ENCODE measurements at places on chromosomes 13 and 19. TPM values are rescaled to one million over a fixed set of nuclear protein-coding genes. Genes with fewer than 3 reads are reported as not detected.

Gene KLC3
- total RNA-seq, result 1.3 TPM

Gene XPO4
- 9.1 TPM for total RNA-seq

Gene EPSTI1
- 1.6 TPM for total RNA-seq

Gene ZNF844
- total RNA-seq, result 6.0 TPM

- peak overlapping the region; percentile 79 for H3K4me3 ChIP-seq
- no peaks in the 10 kb centered on the region for H3K36me3 ChIP-seq
- H3K27me3 ChIP-seq, result no peaks in the 10 kb centered on the region
- DNase-seq, result peak; percentile 94
These were observed 33.2 kb downstream of the CCNE1 start for GRCh38 chr19:29844891-29845573.

DNA sequence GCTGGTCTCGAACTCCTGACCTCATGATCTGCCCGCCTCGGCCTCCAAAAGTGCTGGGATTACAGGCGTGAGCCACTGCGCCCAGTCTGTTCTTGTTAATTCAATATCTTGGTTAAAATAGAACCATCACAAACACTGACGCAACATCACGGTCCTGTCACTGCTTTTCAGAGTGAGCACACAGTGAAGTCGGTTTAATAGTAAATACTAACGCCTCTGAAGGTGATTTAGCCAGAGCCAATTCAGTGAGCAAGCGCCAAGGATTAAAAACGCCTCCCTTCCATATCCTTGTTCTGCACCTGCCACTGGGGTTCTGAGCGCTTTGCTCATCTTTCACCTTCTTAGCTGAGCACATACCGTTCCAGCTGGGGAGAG is 30.3 kb downstream of the LAMP1 start:
- H3K27ac ChIP-seq, result no peak overlapping the region
- no peak for DNase-seq
- no peaks in the 10 kb centered on the region for H3K4me1 ChIP-seq
- H3K27me3 ChIP-seq, result no peaks in the 10 kb centered on the region

Data from body of pancreas (tissue), 4 donors.